ENCODE measurements at places on chromosomes 3 and 15. TPM values are rescaled to one million over a fixed set of nuclear protein-coding genes. Genes with fewer than 3 reads are reported as not detected.

Gene GLCE
- 8.4 TPM for total RNA-seq

DNA sequence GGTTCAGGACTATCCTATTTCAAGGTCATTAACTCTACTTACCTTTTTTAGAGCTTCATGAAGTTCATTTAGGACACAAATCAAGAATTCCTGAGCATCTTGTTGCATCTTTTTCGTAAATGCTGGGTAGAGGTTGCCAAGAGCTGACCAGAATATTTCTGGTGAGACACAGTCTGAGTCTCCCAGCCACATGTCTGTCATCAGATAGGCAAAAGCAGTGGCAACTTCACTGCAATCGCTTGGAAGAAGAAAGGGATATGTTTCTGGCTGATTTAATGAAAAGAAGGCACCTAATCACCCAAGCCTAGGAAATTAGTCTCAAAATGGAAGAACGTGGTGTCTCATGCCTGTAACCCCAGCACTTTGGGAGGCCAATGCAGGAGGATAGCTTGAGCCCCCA lies 2.9 kb downstream of the USP50 start:
- no peak for DNase-seq

DNA sequence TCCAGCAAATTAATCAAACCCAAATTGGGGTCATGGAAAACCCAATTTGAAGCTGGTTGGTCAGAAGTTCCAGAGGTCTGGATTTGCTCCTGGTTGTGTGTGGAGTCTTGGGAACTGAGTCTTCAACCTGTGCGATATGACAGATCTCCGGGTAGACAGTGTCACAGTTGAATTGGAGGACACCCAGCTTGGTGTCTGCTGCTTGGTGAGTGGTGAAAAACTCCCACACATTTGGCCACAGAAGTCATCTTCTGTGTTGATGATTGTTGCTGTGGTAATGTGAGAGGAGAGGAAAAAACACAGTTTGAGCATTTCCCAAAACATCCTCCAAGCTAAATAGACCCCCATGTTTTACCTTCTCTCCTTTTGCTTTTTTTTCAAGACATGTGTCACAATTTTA lies 218.1 kb downstream of the TP63 start:
- DNase-seq: no peak

- DNase-seq: no peak
Measured at GRCh38 chr3:156059950-156060501, 60.4 kb upstream of the KCNAB1 start.

Gene MAPK6
- 17.9 TPM for total RNA-seq

Gene HRG
- not detected for total RNA-seq

DNA sequence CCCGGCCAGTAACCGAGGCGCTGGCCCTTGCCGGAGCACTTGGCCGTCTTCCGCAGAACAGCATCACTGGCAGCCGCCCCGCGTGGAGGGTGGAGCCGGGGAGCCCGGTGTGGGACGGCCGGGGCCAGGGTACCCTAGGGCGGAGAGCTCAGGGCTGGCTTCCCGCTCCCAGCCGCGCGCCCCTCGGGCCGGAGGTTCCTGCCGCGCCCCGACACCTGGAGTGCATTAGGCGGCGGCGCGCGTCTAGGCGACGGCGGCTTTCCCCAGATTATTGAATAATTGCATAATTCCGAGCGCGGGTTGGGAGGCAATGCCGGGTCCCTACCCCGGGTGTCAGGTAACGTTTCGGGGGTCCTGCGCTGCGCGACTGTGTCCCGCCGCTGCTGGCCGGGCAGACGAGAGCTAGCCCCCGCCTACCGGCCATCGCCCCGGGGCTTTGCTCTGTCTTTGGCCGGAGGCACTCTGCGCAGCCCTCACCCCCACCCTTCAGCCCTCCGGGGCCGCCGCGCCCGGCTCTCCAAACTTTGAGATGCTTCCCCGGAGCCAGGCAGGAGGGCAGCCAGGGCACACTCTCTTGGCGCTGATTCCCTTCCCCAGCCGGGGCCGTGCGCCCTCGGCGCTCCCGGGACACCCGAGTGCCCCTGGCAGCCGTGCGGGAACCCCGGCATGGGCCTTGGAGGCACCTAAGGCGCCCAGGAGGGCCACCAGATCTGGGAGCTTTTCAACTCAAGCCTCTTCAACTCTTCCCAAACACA lies 749 bp downstream of the ITGA11 start:
- peak; percentile 75 for DNase-seq

Gene GPR15
- total RNA-seq: not detected

DNA sequence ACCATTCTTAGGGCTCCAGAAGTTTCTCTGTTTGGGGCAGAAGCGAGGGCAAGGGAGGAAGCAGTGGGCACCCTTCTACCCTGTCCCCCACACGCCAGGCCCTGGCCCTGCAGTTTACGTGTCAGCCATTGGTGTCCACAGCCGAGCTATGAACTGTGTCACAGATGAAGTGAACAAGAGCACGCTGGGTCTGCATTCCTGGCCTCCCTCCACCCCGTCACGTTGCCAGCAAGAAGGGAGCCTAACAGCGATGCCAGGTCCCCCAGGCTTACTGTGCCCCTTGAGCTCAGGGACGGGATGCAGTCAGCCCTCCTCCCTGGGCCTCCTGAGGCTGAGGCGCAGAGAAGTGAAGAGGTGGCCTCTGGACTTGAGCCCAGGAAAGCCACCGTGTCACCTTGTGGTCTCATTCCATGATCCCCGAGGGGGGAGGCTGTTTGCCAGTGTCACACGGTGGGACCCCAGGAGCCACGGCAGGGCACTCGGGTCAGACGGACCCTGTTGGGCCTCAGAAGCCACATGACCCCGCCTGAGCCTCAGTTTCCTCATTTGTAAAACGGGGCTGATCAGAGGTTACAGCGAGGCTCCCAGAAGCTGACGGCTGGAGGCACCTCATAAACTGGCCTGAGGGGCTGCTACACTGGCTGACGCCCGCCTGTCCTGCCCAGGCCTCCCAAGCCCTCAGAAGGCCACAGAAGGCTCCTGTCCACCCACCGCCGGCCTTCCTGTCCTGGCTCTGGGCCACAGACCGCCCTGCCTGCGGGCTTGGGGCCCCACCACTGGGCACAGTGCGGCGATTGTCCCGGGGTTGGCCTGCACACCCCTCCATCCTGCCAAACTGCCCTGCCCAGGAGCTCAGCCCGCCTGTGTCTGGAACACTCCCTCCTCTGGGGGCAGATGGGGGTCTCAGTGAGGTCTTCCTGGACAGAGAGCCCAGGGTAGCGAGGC lies 18.6 kb downstream of the IQSEC1 start:
- DNase-seq: no peak

Data from left ventricle myocardium superior (tissue), 1 donor.